Naive thymus-derived CD8-positive, alpha-beta T cell (primary cell): ENCODE measurements at places on chromosomes 3 and 15.
A peak's percentile ranks its signal among the peaks of the same experiment; 100 is the strongest.

DNA sequence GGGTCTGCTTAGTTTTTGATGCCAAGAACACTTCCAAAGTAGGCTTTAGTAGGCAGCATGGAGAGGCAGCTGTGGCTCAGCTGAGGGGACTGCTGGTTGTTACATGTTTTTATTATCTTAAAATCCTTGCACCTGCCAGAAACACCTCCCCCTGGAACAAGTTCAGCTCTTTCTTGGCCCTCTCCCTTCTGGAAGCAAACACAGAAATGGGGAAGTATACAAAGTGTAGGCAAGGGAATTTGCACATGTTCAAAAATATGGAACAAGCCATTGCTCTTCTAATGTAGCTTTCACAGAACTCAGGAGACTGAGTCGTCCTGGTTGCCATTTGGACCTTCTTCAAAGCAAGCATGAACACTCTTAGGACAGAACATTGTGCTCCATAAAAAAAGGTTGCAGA, 169.1 kb upstream of the SEMA6D start:
- DNase-seq, result no peak

- no peak for DNase-seq
Observed at GRCh38 chr3:140974900-140975299, 33.3 kb downstream of the SLC25A36 start.

DNA sequence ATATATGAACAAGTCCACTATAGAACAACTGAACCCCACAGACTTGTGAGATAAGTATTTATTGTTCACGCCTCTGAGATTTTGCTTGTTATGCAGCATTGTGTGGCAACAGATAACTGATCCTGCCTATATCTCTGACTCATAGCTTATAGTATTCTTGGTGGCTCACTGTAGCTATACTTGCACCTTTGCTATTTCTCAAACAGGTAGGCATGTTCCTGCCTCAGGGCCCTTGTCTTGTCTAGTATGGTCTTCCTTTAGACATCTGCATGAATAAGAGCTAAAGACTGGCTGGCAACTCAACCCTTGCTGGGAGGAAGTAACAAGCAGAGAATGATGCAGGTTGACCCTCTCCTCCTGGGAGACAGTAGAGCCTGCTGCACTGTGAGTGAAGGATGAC, 256.1 kb downstream of the CHST2 start:
- DNase-seq, result no peak

DNA sequence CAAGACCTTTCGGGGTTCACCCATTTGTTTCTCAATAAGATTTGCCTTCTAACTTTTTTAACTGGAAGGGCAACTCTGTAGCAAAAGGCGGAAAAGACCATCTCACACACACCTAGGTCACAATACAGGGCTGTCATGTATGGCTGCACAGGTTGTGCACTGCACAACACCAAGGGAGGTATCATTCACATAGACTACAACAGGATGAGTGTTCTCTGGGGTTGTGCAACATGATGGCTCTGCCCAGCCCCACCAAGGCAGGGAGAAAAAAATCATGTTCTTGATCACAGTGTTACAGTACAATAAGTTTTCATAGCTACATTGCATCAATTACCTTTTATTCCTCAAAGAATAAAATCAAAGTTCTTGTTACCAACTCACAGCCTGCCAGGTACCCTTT, 52.8 kb downstream of the ANXA2 start:
- no peak for DNase-seq

- DNase-seq, result peak; percentile 67
Observed at GRCh38 chr15:75349851-75350588, 3.2 kb downstream of the NEIL1 start.

DNA sequence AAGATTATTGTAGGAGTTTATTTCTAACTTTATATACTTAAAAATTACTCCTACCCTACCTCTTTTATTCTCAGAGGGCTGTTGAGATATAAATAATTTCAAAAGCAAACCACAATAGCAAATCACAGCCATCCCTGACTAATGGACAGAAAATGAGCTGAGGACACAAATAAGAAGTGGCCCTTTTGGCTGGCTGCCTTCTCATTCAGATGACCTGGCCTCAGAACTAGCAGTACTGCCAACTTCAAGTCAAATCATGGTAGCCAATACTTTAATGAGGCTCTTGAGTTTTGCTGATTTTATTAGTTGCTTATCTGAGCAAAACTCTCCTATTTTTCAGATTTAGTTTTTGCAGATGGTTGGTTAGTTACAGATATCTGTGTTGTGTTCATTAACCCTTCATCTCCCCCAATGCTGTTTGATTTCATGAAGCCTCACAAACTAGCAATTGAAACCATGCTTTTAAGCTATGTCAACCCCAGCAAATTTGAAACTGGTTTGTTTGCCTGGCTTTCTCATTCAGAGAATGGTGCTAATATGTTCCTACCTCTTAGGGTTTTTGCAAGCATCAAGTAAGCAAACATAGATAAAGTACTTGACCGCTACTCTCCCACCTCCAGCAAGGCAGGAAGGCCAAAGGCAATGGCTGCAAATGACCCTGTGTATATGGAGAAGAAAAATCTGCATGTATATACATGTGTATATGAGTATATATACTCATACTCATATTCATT, 73.4 kb upstream of the HACD2 start:
- no peak for DNase-seq

DNA sequence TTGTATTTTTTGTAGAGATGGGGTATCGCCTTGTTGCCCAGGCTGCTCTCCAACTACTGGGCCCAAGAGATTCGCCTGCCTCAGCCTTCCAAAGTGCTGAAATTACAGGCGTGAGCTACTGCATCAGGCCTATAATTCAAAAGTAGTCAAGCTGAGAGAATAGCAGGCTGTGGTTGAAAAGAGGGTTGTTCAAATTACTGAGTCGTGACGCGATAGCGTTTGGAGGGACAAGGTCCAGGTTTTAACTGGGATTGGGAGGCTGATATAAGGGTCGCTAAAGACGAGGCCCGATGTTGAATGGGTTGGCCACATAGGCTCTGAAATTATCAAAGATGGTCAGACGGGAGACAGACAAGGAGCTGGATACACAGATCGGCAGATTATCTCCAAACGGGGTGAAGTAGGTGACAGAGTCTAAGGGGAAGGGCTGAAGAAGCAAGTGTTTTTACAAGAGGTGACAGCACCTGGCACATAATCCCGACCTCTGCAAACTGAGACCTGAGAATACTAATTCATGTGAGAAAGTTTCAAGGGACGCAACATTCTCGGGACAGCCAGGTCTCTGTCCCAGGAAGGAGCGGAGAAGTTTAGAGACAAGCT, 759 bp upstream of the ARID3B start:
- DNase-seq, result no peak

GRCh38 chr3:108175352-108175751, 46.9 kb downstream of the IFT57 start:
- no peak for DNase-seq

DNA sequence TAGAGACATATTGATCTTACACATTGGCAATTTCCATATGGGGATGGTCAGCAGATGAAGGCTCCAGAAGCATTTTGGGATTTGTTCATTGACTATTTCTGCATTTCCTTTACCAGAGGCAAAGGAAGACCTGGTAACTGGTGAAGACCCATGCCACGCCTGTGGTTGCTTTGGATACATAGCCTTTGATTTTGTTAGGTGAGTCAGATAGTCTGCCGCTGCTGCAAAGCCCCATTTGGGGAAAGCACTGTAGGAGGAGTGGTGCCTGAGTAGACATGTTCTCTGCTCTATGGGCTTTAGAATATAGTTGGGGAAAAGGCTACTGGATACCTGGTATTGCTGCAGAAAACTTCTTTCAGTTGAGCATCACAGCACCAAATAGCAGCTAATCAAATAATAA, 56.8 kb downstream of the TFG start:
- DNase-seq, result no peak

DNA sequence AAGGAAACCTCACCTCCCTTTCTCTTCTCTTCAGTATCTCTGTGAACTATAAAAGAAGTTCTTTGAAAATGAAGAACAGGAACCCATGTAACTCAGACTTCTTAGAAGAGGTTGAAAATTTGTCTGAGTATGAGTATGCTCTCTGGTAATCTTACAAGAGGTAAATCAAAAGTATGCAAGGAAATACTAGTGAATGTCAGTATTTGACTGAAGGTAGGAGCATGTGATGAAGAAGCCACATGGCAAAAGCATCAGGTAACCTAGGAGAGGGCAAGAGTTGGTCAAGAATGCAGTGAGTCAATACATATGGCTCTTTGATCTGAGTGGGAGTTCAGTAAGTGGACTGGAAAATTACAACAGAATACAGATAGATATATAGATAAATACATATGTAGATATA, 133.0 kb upstream of the NECTIN3 start:
- no peak for DNase-seq

- DNase-seq, result no peak
Observed at GRCh38 chr3:128382221-128382807, 84.4 kb downstream of the DNAJB8 start.

DNA sequence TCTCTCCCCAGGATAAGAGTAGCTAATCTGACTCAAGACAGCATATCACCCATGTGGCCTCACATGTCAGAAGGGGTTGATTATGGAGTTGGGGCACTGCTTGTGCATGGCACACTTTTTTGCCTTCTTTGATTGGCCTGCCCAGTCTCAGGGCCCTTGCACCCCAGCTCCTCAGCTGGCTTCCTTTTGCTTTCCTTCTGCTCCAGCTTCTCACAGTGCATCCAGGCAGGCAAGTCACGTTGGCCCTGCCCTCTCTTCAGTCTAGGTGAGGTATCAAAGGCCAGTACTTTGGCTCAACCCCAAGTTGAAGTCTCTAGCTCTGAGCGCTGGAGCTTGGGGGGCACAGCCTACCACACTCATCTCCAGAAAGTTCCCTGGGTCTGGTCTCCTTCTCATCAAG, 42.2 kb downstream of the NGRN start:
- no peak for DNase-seq

- no peak for DNase-seq
Observed at GRCh38 chr3:176167272-176167671, 1030.0 kb downstream of the TBL1XR1 start.

DNA sequence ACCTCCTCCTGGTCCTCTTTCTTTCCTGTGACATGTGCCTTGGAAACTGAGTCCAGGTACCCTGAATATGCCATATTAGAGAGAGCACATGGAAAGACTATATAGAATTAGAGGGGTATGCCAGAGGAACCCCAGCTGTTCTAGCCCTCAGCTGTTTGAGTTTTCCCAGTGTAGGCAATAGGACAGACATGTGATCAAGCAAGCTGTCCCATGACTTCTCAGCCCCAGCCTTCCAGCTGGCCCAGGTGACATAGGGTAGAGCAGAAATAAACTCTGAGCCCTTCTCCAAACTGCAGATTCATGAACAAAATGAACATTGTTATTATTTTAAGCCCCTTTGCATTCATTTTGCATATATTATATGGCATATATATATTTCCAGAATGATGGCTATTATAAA, 118.7 kb downstream of the PPM1L start:
- DNase-seq, result no peak

- peak; percentile 8 for DNase-seq
Observed at GRCh38 chr3:9876991-9877390, 3.1 kb downstream of the CIDEC start.

DNA sequence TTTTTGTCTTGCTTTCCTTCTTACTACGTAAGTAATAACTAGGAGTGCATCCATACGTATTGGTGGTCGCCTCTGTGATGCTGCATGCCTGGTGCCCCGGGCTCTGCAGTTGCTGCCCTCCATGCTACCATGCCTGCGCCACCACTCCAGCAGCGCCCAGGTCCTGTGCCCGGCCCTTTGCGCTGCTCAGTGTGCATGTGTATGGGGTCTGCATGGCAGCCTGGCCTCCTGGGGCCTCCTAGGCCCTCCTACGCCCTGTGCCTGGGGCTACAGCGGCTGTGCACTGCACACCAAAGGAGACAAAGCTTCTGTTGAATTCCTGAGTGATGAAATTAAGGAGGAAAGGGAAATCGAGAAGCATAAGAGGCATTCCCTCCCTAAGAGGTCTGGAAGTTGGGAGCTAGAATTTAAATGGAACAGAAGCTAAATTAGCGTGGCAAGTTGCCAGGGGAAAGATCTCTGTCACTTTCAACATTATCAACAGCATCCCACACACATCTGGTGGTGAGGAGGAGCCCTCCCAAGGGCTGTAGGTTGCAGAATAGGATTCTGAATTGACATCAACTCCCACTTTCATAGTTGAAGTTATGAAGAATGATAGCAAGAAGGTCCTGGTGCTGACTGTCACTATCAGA, 275.0 kb upstream of the CHRM5 start:
- DNase-seq, result no peak

DNA sequence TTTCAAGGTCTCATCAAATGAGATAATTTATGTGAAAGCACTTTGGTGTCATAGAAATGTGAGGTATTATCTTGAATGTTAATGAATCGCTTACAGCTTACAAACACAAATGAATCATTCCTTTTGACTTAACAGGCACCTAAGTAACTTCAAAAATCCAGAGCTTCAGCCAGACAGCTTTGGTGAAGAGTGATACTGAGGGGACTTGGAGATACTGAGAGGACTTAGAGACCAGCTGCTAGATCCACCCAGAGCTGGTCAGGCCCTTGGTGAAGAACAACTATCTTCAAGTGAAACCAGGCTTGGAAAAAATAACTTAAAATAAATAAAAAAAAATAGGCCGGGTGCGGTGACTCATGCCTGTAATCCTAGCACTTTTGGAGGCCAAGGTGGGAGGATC, 16.2 kb upstream of the ZFYVE19 start:
- DNase-seq, result no peak

GRCh38 chr3:30319713-30320112, 286.7 kb upstream of the TGFBR2 start:
- DNase-seq, result peak; percentile 7

DNA sequence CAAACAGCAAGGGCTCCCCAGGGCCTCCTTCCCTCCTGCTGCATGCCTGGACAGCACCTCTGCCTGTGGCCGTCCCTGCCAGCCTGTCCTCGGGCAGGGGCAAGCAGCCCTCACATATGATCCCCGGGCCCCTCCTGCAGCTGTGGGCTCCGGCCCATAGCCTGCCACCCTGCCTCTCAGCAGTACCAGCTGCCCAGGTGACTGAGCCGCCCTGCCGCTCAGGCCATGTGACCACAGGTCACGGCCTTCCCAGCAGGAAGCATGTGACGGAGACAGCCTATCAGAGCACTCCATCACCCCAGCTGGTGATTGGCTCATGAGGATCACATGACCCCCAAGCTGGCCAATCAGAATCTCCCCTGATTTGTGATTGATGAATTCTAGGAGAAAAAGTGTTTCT, 23.9 kb downstream of the ALDH1L1 start:
- no peak for DNase-seq

DNA sequence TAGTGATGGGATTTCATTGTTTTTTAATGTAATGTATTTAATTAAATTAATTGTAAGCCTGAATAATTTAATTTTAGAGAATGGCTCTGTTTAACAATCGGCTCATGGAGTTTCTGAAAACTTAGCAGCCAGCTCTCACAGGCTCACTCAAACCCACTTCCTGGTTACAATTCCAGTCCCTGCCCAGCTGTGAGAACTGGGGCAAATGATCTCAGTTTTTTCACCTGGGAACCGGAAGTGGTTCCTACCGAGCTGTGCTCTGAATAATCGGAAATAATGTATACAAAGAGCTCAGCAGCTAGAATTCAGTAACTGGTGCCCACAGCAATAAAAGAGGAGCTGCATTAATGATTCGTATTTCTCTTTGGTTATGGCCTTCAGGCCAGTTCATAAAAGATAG, 244.3 kb upstream of the MCTP2 start:
- no peak for DNase-seq

- no peak for DNase-seq
Observed at GRCh38 chr15:78212546-78213424, 21.6 kb downstream of the ACSBG1 start.

GRCh38 chr3:133733226-133733625, 13.0 kb upstream of the TF start:
- DNase-seq, result no peak

GRCh38 chr3:53375019-53375418, 27.7 kb upstream of the DCP1A start:
- no peak for DNase-seq

GRCh38 chr3:169286992-169287391, 376.5 kb downstream of the MECOM start:
- DNase-seq, result no peak
